ENCODE measurements at places on chromosomes 2 and 18.

- DNase-seq, result no peak
Measured at GRCh38 chr2:2253172-2254016, 77.7 kb downstream of the MYT1L start.

DNA sequence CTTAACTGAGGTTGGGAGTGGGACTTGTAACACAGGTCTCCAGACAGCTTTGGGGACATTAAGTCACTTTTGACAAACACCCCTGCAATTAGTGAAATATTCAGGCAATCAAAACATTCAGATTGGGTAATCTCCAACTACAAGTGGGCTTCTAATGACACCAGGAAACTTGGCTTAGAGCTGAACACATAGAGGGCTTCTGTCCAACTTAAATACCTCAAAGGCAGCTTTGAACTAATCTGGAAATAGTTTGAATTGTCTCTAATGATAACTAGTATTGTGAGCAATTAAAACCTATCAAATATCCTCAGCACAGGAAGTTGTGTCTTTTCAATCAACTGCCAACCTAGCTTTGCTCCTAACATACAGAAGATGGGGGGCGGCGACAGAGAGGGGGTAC, 5.1 kb upstream of the ASPRV1 start:
- DNase-seq, result no peak

- DNase-seq, result no peak
Measured at GRCh38 chr2:113160962-113161361, 12.8 kb upstream of the PSD4 start.

DNA sequence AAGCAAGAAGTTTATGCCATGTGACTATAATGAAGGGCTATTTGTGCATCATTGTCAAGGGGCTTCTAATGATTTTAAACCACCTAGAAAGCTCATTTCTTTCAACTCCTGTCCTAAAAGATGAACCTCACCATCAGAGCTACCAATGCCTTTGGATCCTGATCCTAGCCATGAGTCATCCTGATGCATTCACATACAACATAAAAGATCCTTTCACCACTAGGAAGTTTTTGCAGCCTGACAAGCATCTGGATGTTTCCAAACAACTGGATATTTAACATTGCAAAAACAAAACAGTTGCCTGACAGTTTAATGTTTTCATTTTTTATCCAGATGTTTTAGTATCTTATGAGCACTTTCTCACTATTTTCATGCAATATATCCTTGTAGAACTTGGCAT, 425.3 kb downstream of the MBD2 start:
- no peak for DNase-seq

Data from activated CD4-positive, CD25-positive, alpha-beta regulatory T cell treated with anti-CD3 and anti-CD28 coated beads, Interleukin-2, amount 50 U/mL, for 72 hours (primary cell).